ENCODE measurements at places on chromosomes 11 and 22.

GRCh38 chr22:30000566-30000965 is 79.7 kb upstream of the HORMAD2 start:
- DNase-seq: no peak

DNA sequence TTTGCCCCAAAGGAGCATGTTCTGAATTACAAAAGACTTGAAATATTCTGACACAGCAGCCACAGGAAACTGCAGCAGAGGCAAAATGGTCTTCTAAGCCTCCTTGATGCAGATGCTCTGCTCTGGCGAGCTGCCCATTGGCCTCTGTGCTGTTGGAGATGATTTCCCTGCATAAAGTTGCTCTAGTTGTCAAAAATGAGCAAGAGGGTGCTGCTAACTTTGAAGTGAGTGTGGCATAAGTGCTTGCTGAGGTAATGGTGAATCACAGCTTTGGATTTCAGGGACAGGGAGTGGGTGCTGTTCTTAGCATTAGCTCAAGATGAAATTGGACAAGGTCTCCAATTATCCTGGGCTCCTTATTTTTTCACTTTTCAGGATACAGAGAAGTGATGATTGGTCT is 435.4 kb downstream of the TMEM135 start:
- DNase-seq: no peak

GRCh38 chr22:48346911-48347310 is 1480.8 kb downstream of the BRD1 start:
- DNase-seq: no peak

- DNase-seq: no peak
Observed at GRCh38 chr11:15725246-15725645, 610.5 kb downstream of the INSC start.

GRCh38 chr22:21568347-21569075 is 997 bp downstream of the UBE2L3 start:
- peak; percentile 42 for DNase-seq

- no peak for DNase-seq
Observed at GRCh38 chr11:117219455-117219854, 12.4 kb downstream of the PCSK7 start.

DNA sequence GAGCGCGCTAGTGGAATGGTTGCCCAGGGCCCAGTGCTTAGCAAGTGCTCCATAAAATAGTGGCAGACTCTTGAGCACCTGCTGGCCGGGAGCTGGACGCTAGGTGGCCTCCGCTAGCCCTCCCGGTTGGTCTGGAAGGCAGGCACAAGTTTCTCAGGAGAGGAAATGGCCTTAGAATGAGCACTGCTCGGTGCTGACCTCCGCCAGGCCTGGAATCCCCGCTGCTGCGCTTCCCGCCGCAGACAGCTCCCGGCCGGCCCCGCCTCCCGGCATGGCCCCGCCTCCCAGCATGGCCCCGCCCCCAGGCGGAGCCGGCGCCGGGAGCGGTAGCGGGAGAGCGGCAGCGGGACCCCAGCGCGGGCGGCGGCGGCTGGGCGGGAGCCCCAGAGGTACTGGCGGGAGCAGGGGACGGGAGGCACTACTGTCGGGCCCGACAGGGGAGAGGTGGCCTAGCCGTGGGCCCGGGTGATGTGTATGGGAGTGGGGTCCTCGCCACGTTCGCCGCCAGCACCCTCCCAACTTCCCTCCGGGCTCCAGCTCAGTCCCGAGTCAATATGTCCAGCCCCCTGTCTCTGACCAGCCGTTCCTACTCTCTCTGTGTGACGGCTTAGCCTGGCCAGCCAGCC is at the start of gene SIPA1:
SIPA1 (plus strand) TSS at position 308 of the 626 bp plus-strand sequence. CDS start 2,821 bp downstream, outside the sequence.
- peak; percentile 90 for DNase-seq

DNA sequence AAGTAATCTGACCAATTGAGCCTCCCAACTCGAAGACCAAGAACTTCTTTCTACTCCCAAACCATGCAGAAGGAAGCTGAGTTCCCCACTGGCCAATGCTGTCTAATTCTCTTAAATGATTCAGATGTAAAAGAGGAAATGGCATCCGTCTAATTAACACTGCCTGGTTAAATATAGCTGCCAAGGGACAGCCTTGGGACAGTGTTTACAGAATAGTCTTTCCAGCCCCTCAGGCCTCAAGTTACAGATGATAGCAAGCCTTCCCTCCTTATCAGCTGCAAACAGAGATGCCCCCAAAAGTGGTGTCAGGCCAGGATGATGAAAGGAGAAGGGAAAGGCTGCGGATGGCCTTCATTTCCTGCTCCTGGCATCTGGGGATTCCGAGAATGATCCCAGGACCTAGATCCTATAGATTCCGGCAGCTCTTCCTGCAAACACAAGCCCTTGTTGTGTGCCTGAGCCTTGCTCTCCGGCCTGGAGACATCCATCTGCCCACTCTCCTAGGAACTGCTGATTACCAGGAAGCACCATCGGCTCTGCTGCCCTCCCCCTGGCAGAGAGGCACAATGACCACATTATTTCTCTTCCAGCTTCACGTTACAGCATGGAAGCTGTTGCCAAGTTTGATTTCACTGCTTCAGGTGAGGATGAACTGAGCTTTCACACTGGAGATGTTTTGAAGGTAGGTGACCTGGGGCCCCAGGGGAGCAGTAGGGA is 13.5 kb upstream of the TMA7B start:
- DNase-seq: no peak

DNA sequence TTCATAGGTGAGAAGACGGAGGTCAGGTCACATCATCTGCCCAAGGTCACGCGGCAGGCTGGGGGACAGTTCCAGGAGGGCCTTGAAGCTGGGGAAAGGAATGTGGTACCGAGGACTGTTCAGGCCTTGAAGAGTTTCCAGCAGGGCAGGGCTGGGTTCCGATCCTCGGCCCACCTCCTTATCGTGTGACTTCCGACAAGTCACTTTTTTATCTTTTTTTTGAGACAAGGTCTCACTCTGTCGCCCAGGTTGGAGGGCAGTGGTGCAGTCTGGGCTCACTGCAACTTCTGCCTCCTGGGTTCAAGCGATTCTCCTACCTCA is 623 bp downstream of the NDUFS8 start:
- DNase-seq: no peak

- DNase-seq: no peak
Observed at GRCh38 chr11:1760351-1761109, 3.2 kb downstream of the CTSD start.

DNA sequence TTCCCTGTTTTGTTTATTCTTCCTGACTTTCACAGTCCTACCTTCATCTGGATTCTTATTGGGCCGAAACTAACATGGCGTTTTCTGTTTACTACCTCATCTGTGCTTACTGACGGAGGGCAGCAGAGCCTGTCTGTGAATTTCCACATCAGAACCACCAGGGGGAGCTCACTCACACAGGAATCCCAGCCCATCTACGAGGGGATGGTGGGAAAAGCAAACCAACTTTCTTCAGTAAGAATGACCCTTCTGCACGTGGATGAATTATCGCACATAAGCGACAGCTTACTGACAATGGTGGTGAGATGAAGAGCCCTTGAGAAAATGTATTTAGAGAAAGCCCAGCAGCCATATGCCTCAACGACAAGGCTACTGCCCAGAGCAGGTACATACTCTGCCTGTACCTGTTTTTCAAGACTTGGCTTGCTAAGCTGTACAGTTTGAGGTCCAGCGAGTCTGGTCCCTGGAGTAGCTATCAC is 42.5 kb downstream of the LARGE2 start:
- DNase-seq: peak; percentile 70

GRCh38 chr11:129279326-129280026 is 87.4 kb upstream of the ARHGAP32 start:
- DNase-seq: peak; percentile 49

- DNase-seq: peak; percentile 83
Observed at GRCh38 chr22:29470159-29470855, 9.7 kb upstream of the NEFH start.

- DNase-seq: no peak
Observed at GRCh38 chr22:44263547-44263946, 49.2 kb downstream of the SHISAL1 start.

DNA sequence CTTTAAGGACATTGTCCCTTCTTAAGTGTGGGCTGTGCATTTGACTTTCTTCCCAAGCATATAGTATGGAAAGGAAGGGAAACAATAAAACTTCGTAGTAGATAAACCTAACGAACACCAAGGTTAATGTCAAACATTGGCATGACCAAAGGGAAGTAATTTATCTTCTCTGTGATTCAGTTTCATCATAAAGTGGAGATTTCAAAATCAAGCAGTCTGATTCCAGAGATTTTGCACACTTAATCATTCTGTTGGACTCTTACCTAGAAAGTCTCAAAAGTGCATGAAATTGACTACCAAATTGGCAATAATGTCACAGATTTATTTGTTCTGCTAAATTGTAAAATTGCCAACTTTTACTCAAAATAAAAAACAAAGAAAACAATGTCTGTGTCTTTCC is 559.7 kb downstream of the JRKL start:
- no peak for DNase-seq

DNA sequence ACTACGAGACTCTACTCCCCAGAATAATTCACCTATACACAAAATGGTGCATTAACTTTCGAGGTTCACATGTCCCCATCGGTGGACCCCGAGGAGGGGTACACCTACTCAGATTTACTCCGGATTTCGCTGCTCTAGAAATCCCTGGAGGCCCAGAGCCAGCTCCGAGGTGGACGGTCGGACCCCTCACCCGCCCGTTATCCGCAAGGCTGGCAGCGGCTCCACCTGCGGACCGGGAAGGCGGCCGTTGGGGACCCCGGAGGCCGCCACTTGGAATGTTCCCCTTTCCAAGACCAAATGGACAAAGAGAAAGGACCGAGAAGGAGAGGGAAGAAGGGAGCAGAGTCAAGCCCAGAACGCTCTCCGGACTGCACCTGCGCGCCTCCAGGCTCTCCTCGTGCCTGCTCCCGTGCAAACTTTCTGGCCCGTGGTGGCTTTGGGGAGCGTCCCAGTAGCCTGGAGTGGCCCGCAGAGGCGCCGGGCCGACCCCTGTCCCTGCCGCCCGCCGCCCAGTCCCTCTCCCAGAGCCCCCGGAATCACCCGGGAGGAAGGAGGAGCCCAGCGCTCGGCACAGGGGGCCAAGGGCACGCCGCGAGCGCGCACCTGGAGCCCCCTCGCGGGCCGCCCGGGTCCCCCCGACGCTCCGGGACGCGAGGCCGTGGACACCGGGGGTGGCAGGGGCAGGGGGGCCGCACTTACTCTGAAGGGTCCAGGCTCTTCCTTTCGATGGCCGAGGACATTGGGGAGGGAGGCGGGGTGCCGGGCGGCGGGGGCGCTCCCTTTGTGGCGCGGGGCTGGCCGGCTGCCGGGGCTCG is 23.0 kb downstream of the LMO2 start:
- DNase-seq: no peak

DNA sequence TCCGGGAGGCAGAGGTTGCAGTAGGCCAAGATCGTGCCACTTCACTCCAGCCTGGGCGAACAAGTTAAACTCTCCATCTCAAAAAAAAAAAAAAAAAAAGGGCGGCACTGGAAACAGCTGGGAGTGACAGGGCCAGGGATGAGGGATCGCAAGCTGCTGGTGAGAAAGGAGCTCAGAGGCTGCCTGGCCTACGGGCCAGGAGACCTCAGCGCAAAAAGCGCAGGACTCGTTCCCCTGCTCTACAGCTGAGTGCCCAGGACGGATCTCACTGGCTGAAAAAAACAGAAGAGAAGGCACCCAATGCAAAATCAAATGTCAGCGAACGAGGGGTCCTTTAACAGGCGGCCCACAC is 650 bp upstream of the NUP50 start:
- DNase-seq: peak; percentile 45

DNA sequence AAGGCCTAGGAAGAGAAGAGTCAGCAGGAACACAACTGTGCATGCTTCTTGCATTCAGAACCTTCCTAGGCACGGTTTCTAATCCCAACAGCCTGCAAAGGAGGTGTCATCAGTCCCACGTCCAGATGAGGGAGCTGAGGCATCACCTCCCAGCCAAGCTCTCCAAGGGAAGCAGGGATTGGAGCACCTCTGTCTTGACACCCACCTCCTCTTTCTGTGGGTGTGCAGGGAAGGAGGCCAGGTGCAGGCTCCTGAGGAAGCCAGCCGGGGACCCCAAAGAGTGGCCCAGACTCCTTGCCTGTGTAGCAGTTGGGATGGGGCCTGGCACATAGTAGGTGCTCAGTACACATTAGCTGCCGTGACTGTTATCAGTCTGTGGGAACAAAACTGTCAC is 2.0 kb downstream of the PNPLA5 start:
- DNase-seq: no peak

GRCh38 chr11:1083621-1084551 is 9.2 kb downstream of the MUC2 start:
- no peak for DNase-seq

DNA sequence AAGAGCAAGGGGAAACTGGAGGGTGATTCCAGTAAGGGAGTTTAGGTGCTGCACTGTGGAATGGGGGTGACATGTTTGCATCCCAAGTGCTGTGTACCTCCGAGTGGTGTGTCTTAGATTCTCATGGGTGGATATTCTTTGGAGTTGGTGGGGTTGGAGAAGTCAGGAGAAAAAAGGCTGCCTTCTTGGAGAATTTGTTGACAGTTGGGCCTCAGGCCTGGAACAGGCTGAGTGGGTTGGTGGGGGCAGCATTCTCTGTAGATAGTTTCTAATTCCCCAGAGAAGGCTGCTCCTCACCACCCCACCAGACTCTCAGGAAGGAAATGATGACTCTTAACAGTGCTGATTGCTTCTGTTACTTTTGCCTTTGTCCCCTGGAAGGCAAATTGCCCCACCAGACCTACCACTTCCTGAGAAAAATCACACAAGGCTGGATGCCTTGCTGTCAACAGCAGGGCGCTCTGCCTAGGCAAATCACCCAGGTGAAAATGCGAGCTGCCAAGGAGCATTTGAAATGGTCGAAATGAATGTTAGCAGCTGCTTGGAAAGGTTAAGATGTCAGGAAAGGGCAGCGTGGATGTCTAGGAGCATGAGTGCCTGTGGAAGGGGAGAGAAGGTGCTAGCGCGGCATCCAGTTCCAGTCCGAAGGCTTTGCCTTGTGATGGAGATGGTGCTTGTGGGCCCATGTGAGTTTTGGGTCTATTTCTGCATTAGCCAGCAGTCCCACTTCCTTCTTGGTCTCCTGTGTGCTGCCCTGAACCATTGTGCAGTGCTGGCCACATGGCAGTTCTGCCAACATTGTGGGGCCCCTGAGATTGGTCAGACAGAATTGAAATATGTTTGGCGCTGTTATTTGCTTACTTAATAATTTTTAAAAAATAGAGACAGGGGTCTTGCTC is 29.7 kb upstream of the SORL1-AS1 start:
- peak; percentile 45 for DNase-seq

Measured in GM13977 (cell line).